ENCODE measurements at places on chromosomes 3 and 15. TPM values are rescaled to one million over a fixed set of nuclear protein-coding genes. Genes with fewer than 3 reads are reported as not detected.

Gene FMN1
- 0.09 TPM for total RNA-seq

Gene PDE8A
- 7.0 TPM for total RNA-seq

Gene LSMEM2
- total RNA-seq = not detected

Gene PPP2R3A
- 17.1 TPM for total RNA-seq

DNA sequence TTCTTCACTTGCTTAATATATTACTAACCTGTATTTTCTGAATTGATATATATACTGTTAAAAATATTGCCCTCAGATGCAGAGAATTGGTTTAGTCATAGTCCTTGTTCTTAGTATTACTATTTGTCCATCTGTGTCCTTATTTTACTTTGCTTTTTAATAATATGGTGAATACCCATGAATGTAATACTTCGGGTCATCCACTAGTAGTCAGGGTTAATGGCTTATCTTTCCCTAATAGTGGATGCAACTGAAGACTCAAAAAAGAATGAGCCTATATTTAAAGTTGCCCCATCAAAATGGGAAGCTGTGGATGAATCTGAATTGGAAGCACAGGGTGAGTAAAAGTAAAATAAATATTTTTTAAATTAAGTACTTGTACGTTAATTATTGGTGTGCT is 36.5 kb downstream of the U2SURP start:
- DNase-seq = no peak

GRCh38 chr15:63157891-63158431 is 684 bp upstream of the RPS27L start:
- DNase-seq = peak; percentile 50

- DNase-seq = no peak
Observed at GRCh38 chr15:58062175-58062574, 3.3 kb downstream of the ALDH1A2 start.

DNA sequence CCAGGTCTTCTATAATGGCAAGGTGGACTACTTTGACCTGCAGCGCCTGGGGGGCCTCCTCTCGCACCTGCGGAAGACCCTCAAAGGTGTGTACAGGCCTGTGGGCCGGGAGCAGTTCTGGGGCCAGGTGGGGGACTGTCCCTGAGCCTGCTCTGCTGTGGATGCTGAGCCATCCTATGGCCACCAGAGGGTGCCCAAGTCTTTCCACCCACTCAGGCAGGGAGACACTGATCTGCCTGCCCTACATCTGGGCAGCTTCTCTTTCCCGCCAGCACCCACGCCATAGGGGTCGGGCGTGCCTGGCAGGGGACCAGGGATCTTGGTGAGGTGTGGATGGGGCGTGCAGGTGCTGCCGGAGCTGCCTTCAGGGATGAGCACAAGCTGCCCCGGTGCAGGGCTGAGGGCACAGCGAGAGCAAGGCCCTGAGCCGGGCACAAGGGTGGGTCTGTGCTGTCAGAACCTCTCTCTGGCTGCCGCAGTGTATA is 14.1 kb downstream of the RNF123 start:
- DNase-seq = peak; percentile 61

DNA sequence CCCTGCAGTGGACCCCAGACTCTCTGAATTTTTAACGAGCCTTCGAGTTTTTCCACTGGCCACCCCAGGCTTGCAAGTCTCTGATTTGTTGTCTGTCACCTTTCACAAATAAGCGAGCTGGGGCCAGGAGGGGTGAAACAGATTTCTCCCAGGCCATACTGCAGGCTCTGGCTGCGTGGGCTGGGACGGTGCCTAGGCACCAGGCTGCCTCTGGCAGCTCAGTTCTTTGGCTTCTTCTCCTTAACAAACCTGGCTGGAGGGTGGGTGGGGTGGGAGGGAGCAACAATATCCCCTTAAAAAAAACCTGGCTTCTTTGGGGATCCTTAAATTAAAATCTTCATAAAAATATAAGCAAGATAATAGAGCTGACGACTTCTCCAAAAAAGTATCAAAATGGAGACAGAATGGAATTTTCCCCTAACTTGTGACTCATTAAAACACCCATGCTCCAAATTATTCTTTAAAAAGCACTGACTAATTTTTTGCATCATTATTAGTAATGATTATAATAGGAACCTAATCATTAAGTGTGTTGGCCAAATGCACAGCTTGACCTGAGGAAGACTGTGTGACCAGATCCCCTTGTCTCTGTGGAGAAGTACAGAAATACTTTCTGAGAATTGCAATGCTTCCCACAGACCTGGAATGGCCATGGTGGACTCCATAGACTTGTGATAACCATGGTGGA is 84.1 kb downstream of the SNRK start:
- DNase-seq = no peak

GRCh38 chr3:125035217-125035616 is 20.6 kb downstream of the HEG1 start:
- DNase-seq = no peak

GRCh38 chr3:40336511-40337135 is 27.1 kb downstream of the EIF1B start:
- no peak for DNase-seq

GRCh38 chr3:15409239-15409638 is 18.1 kb downstream of the METTL6 start:
- no peak for DNase-seq
